Stimulated activated CD4-positive, alpha-beta T cell treated with anti-CD3 and anti-CD28 coated beads, TNF-alpha, amount 100 ng/mL, for 1 hour (primary cell): ENCODE measurements at places on chromosomes 2 and 18.

- DNase-seq: no peak
Measured at GRCh38 chr18:57755473-57756067, 47.5 kb downstream of the ATP8B1 start.

DNA sequence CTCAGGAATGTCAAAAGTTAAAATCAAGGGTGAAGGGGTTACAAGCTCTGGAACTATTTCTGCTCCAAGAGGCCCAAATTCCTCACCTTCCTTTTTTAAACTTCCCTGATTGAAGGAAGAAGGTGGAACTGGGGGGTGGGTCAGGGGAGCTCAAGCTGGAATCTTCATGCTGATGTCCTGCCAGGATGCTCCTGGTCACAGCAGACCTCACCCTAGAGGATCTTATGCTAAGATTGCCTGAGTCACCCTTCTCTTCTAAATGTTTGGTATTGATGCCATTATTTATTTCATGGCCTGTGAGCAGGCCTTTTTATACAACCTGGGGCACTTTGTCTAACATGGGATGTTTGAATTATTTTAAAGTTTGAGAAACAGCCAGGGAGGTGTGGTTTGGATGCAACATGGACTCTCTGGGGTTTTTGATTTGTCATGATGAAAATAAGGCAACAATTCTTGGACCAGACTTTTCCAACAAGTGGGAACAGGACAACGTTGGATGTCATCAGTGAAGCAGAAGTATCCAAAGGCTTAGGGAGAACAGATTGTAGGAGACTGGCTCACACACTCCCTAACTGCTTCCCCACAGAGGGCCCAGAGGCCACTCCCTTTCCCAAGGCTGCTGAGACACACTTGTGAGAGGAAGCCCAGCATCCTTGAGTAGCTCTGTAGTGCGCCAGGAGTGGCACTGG is 420.2 kb upstream of the MEX3C start:
- no peak for DNase-seq

- DNase-seq: no peak
Measured at GRCh38 chr2:177553176-177553884, 160.8 kb downstream of the AGPS start.

- DNase-seq: no peak
Measured at GRCh38 chr18:12726774-12727550, 24.1 kb downstream of the PSMG2 start.

- DNase-seq: no peak
Measured at GRCh38 chr18:70135604-70136003, 69.9 kb downstream of the RTTN start.

DNA sequence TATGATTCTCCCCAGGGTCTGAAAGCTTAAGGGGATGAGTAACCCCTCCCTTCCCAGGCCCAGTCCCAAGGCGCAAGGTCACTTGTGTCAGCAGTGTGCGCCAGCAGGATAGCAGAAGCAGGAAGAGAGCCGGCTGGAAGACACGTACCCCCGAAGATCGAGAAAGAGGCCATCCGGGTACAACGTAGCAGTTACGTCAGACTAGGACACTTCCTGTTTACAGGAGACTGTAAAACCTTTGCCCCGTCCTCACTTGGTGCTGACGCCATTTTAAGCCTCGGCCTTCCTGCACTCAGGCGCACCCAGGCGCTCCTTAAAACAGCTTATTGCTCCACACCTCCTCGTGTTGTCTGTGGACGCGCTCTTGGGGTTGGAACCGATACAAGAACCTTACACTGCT is 6.5 kb downstream of the CRYGB start:
- no peak for DNase-seq

GRCh38 chr2:84459944-84460429 is 907 bp upstream of the SUCLG1 start:
- DNase-seq: no peak

GRCh38 chr2:200617156-200618053 is 31.6 kb downstream of the AOX1 start:
- DNase-seq: no peak

DNA sequence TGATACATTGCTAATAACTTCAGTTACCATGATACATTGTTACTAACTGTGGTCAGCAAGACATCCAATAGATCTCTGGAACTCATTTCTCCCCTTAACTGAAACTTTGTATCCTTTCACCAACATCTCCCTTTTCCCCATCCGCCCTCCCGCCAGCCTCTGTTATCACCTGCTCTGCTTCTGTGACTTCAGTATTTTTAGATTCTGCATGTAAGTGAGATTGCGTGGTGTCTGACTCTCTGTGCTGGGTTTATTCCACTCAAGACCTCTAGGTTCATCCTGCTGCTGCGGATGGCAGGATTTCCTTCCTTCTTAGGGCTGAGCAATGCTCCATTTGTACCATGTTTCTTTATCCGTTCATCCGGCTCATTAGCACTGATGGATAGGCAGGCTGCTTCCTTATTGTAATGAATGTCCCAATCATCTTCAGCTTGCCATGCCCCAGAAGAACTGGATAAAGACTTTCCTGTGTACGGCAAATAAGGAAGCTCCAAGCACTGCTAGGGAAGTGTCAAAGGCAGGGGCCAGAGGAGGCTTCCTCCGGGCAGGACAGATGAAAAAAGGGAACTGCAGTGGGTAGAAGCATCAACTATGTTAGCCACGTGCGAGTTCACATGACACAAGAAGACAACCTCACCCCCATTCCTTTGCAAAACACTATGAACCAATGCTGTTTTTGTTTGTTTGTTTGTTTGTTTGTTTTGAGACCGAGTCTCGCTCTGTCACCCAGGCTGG is 113.4 kb downstream of the EIPR1 start:
- no peak for DNase-seq

- no peak for DNase-seq
Measured at GRCh38 chr2:71861186-71862160, 286.2 kb downstream of the CYP26B1 start.

- no peak for DNase-seq
Measured at GRCh38 chr2:73059106-73059505, 12.4 kb downstream of the SFXN5 start.

GRCh38 chr2:171230176-171230575 is 69.5 kb upstream of the TLK1 start:
- no peak for DNase-seq

- no peak for DNase-seq
Measured at GRCh38 chr18:596288-596881, 403 bp upstream of the CLUL1 start.

- no peak for DNase-seq
Measured at GRCh38 chr18:11112286-11112685, 37.1 kb downstream of the PIEZO2 start.

DNA sequence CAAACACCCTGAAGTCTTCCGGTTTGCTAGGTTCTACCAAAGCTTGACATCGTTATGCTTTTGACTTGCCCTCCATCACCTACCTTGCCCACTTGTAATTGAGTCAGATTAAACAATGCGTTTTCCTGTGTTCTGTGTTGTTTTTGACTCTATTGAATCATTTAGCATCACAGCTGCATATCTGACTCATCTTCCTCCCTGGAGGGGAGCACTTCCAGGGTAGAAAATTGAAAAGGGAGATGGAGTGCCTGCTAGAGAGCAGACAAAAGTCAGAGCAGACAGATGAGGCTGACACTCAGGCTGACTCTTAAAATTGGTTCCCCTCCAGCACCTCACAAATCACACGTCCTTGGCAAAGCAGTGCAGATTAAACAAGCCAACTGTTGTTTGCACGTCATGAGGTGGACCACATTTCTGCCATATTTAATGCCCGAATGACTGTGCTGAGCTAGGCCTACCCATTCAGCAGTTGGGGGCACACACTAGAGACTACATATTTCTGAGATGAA is 2.2 kb downstream of the MPP4 start:
- DNase-seq: no peak

DNA sequence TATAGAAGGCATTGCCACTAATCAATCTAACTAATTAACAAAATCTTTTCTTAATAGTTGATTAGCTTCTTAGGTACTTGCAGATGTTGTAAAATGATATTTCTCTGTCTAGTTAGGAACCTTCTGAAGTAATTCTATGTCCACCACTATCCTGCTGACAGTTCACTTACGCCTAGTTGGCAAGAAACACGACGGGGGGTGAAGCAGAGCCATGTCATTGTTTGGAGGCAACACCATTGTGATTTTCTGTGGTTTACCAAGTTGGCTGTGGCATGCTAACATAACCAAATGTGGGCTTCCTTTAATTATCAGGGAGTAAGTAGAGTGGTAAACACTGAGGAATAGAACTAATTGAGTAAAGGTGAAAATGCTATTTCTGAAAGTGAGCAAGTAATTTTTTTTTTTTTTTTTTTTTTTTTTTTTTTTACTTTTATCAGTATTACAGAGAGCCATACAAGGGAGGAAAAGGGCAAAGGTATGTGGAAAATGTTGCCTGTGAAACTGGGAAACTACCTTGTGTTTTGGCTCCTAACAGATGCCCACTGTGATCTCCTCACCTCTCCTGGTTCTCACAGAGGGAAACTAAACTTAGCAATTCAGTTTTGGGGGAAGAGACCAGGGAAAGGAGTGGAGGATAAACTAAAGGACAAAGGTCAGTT is 126.8 kb downstream of the MEIS1 start:
- DNase-seq: no peak

DNA sequence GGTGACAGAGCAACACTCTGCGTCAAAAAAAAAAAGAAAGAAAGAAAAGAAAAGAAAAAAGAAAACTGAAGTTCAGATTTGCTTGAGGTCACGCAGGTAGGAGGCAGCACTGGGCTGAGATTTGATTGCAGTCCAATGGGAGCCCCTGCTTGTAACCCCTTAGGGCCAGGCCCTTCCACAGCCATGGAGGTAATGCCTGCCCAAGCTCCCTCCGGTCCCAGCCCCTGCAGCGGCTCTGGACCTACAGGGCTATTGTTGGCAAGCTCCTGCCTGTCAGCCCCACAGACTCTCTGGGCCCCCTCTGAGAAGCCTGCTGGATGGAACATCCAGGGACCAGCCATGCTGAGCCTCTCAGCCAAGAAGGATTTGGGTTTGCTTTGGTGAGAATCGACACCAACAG is 12.2 kb downstream of the ZFP36L2 start:
- no peak for DNase-seq

GRCh38 chr2:186748354-186748753 is 54.5 kb downstream of the FAM171B start:
- no peak for DNase-seq

GRCh38 chr18:43774497-43774896 is 497.2 kb upstream of the SYT4 start:
- DNase-seq: no peak

DNA sequence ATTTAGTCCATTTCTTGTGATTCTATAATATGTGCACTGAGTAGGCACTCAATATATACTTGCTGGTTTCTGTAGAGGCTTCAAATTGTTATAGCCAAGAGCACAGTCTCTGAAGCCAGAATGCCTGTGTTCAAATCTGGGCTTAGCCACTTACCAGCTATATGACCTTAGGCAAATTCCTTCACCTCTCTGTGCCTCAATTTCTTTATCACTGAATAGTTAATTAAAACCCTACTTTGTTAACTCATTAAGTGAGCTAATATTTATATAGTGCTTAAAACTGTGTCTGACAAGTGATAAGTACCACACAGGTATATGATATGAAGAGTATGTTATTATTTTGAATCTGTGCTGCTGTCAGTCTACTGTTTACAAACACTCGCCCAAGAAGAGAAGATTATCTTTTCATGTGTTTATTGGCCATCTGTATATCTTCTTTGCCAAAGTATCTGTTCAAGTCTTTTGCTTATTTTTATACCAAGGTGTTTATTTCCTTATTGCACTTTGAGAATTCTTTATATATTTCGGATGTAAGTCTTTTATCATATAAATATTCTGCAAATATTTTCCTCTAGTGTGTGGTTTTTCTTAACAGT is 1.3 kb upstream of the RIT2 start:
- DNase-seq: no peak

GRCh38 chr2:133525090-133525489 is 43.2 kb downstream of the NCKAP5 start:
- DNase-seq: no peak
